ENCODE measurements at places on chromosomes 4 and X.

DNA sequence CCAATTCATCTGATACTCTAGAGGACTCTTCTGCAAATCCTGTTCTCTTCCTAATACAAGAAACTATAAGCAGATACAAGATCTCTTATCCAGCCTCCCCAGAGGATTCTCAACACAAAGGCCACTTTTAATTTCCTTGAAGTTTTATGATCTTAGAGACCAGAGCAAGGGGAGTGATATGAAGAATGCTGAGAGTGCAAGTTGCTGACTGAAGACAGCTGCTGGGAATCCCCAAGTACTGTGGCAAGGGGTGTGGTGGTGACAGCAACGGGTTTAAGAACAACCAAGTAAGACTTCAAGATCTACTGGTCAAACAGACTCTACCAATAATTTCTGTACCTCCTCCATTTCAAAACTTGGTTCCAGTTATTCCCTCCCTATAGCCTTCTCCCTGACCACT is 7.0 kb downstream of the AMMECR1 start:
- no peak for DNase-seq

GRCh38 chr4:52935317-52935716 is 73.2 kb downstream of the RASL11B start:
- no peak for DNase-seq

GRCh38 chr4:154559141-154559493 is 3.7 kb upstream of the FGB start:
- no peak for DNase-seq

- no peak for DNase-seq
Observed at GRCh38 chrX:125203365-125203736, 116.3 kb upstream of the TEX13C start.

DNA sequence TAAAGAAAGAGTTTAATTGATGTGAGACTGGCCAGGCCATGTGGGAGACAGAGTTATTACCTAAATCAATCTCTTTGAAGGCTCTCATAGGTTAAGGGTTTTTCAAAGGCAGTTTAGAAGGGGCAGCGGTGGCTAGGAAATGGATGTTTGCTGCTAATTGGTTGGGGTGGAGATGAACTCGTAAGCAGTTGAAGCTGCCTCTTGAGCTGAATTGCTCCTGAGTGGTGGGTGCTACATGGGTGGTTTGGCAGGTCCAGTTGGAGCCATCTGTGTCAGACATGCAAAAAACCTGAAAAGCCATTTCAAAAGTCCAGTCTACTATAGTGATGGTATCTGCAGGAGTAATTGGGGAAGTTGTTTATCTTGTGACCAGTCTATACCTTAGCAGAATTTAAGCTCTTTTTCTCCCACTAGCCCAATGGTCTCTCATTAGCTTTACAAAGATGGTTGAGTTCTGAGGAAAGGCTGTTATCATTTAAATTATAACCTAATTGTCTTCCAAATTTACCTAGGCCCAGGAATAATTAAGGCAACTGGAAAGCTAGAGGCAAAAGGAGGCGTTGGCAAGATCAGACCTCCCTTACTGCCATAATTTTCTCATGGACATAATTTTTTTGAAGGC is 762.4 kb upstream of the FRG1 start:
- no peak for DNase-seq

DNA sequence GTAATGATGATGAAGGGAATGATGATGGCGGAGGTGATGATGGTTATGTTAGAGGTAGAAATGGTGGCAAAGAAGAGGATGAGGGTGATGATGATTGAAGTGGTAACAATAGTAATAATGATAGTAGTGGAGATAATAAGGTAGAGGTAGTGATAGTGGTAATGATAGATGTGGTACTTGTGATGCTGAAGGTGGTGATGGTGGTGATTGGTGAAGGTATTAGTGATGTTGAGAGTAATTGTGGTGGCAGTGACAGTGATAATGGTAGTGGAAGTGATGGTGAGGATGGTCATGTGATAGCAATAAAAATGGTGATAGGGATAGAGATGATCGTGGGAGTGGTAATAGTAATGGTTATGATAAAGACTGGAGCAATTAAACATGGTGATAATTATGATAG is 108.8 kb downstream of the EFNB1 start:
- DNase-seq: no peak

- DNase-seq: no peak
Observed at GRCh38 chr4:115090483-115091075, 22.8 kb downstream of the NDST4 start.

GRCh38 chrX:48071064-48071985 is at the start of gene ZNF630:
ZNF630 (minus strand) TSS chrX:48071640; CDS start chrX:48066886, 4,754 bp downstream.
- DNase-seq: peak; percentile 36

DNA sequence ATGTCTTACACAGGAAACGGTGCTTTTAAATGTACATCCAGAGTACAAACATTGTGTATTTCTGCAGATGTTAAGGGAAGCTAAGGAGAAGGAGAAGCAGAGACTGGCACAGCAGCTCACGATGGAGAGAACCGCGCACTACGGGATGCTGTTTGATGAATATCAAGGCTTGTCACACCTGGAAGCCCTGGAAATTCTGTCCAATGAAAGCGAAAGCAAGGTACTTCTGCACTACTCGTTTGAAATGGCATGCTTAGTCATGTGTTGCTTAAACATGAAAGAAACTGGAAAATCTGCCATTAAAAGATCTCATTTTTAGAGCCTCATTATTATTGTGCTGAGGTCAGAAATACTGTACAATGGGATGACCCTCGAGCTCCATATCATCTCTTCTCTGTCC is 47.2 kb downstream of the FAM114A1 start:
- DNase-seq: no peak

DNA sequence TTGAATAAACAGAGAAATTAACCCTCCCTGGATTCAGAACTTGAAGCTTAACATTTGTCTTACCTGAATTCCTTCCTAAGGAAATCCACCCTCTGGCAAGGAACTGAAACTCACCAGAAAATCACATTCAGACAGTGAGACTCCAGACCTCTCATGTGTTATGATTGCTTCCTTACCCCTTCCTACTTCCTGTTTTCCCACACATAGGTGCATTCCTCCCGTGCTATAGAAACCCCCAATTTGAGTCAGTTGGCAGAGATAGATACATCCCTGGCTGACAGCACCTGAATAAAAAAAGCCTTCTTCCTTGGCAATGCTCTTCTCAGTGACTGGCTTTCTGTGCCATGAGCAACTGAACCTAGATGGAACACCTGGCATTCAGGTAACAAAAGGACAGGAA is 157.0 kb upstream of the SMIM31 start:
- DNase-seq: no peak

DNA sequence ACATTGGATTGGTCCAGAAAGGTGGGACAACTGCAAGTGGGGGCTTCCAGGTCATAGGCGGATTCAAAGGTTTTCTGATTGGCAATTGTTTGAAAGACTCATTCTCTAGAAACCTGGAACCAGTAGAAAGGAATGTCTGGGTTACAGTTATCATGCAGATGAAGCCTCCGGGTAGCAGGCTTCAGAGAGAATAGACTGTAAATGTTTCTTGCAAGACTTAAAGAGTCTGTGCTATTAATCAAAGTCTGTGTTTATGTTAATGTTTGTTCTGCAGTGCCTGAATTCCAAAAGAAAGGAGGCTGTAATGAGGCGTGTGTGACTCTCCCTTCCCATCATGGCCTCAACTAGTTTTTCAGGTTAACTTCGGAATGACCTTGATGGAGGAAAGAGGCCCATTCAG is 43.9 kb upstream of the GC start:
- no peak for DNase-seq

GRCh38 chrX:41481264-41482109 is 34.3 kb downstream of the NYX start:
- DNase-seq: no peak

DNA sequence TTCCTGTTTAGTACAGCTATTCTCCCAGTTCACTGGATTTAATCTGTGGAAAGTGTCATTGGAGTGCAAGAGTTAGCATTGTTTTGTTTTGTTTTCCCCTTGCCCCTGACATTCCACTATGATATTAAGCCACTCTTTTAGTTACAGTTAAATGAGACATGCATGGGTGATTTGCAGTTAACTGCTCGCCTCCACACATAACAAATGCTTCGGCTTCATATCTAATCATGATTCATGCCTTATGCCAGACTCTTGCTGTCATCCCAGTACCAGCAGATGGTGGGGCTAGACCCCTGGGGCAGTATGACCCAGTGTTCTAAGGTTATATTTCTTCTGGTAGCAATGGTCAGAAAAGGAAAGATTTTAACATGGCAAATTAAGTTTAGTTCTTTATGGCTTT is 80.1 kb downstream of the RAP1GDS1 start:
- DNase-seq: no peak

- DNase-seq: no peak
Observed at GRCh38 chr4:8544741-8545438, 35.3 kb upstream of the GPR78 start.

DNA sequence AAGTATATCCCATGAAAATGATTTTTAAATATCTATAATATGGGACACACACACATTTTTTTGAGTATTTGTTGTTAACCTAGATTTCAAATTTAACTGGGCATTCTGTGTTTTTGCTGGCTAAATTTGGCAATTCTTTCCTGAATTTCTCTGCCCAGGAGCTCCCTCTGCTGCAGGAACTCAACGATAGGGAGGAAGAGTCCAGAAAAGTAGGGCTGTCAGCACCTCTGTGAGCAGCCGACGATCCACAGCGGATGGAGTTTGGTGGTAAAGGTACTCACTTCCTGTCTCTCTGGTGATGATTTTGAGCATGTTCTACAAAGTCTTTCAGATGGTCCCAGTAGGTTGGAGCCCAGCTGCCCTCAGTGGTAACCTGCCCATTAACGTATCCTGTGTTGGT is 23.1 kb upstream of the TMEM184C start:
- no peak for DNase-seq

- no peak for DNase-seq
Observed at GRCh38 chr4:124135409-124135813, 577.1 kb downstream of the ANKRD50 start.

- DNase-seq: no peak
Observed at GRCh38 chr4:103664436-103665075, 55.2 kb downstream of the TACR3 start.

DNA sequence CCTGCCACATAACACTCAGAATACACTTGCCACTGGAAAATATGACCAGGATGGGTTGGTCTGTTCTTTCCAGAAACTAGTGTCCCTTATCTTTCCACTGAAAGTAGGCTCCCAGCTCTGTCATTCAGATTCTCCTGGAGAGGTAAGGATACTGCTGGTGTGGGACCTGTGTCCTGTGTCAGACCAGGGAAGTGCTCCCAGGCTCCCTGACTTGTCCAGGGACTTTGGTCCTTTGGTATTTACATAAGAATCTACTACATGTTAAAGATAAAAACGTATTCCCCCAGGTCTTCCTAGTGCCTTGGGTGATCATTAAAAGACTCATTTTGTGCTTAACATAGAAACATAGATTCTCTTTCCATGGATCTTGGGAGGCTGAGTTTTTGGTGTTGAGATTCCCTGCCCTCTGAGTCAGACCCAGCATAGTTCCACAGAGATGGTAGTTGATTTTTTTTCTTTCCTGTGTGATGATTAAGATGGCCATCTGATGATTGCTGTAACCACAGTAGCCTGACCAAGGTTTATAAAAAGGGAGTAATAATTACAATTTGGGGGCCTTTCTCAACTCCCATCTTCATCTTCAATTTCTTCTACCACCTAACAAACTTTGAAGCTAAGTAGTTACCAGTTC is 159.8 kb upstream of the JADE1 start:
- DNase-seq: no peak

DNA sequence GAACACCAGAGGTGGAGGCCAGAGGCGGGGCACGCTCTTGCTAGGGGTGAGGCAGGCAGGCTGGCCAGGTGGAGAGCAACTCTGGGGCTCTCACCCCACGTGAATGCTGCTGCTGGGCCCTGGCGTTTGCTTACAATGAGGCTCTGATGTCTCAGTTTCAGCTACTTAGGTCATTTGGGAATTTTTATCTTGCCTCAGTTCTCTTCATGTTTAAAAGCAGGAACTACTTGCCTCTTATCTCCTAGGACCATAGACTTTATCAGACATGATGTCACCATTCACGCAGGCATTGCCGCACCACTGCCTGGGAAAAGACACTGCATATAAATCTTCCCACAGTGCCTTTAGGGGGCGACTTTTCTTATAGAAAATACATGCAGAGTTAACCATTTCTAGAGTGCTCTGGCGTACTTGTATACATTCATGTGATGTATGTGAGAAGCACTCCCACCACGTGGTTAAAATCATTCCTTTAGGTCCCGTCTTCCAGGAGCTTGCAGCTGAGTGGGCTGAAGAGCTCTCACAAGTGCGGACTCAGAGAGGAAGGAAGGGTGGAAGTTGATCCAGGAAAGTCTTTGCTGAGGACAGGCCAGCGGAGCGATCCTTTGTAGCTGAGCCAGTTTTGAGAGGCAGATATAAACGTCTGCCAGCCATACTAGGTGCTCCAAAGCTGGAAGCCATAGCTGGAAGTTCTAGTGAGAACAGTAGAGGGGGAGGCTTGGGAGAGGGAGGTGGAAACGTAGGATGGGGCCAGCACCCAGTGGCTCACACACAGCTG is 84.3 kb upstream of the CLDN34 start:
- DNase-seq: no peak

- no peak for DNase-seq
Observed at GRCh38 chr4:175456131-175456530, 355.9 kb downstream of the GPM6A start.

- no peak for DNase-seq
Observed at GRCh38 chr4:5976431-5976830, 41.8 kb downstream of the C4orf50 start.

GRCh38 chr4:72895408-72895807 is 174.1 kb downstream of the COX18 start:
- DNase-seq: no peak

GRCh38 chrX:34638116-34638515 is 19.0 kb downstream of the TMEM47 start:
- no peak for DNase-seq

GRCh38 chr4:95410387-95410977 is 138.3 kb downstream of the UNC5C start:
- no peak for DNase-seq

GRCh38 chr4:99038213-99038612 is 42.7 kb downstream of the METAP1 start:
- DNase-seq: no peak

GRCh38 chrX:9851890-9852289 is 65.7 kb downstream of the SHROOM2 start:
- no peak for DNase-seq

GRCh38 chrX:129540722-129541184 is 694 bp downstream of the OCRL start:
- no peak for DNase-seq

DNA sequence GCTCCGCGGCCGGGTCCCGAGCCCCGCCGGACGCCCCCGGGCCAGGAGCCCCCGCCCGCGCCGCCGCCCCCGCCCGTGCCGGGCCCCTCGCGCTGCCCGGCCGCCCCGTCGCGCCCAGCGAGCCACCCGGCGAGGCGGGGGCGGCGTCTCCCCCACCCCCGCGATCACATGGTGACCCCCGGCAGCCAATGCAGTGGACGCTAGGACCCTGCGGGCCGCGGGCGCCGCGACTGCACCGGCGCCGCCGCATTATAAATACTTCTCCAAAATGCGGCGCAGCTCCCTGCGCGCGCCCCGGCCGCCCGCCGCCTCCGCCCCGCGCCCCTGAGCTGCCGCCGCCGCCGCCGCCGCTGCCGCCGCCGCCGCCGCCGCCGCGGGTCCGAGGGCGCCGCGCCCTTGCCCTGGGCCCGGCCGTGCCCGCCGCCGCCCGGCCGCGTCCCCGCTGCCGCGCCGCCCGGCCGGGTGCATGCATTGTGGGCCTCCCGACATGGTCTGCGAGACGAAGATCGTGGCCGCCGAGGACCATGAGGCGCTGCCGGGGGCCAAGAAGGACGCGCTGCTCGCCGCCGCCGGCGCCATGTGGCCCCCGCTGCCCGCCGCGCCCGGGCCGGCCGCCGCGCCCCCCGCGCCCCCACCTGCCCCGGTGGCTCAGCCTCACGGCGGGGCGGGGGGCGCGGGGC is at the start of gene NAT8L:
TSS of gene NAT8L (plus strand) at position 282 of the 680 bp plus-strand sequence. CDS start at position 467, 185 bp downstream.
- no peak for DNase-seq
